Smooth muscle cell of trachea (primary cell): ENCODE measurements at places on chromosomes 13 and 19. TPM values are rescaled to one million over a fixed set of nuclear protein-coding genes. Genes with fewer than 3 reads are reported as not detected.

HS6ST3 gene
- total RNA-seq = not detected in 2 replicates

ZNF177 gene
- 1.3 and 1.9 TPM in 2 replicates for total RNA-seq

DNAAF3 gene
- total RNA-seq = 0.33 and 0.87 TPM in 2 replicates

ANGPTL4 gene
- 3.9 and 6.9 TPM in 2 replicates for total RNA-seq

ZNF850 gene
- total RNA-seq = 0.83 and 1.0 TPM in 2 replicates

DMWD gene
- 38.8 and 43.2 TPM in 2 replicates for total RNA-seq

SHC2 gene
- 1.0 and 10.3 TPM in 2 replicates for total RNA-seq

LILRB5 gene
- total RNA-seq = under 0.01 TPM in 1 of 2 replicates, not detected in the other

CACNG7 gene
- total RNA-seq = 0.44 and 2.6 TPM in 2 replicates

UGGT2 gene
- total RNA-seq = 39.0 and 50.0 TPM in 2 replicates

ZNF600 gene
- 3.3 and 4.7 TPM in 2 replicates for total RNA-seq

ENOX1 gene
- 1.6 and 4.5 TPM in 2 replicates for total RNA-seq

ITGBL1 gene
- 70.7 and 102 TPM in 2 replicates for total RNA-seq

ZNF844 gene
- total RNA-seq = 11.6 and 12.1 TPM in 2 replicates

TRPM4 gene
- 23.0 and 27.0 TPM in 2 replicates for total RNA-seq

ZFP30 gene
- total RNA-seq = 20.8 and 22.2 TPM in 2 replicates

CLEC17A gene
- total RNA-seq = under 0.01 TPM in 2 replicates

KLK4 gene
- not detected in 2 replicates for total RNA-seq

PLVAP gene
- 0.29 TPM in 1 of 2 replicates, not detected in the other for total RNA-seq
